Chondrocyte (in vitro differentiated cells): ENCODE measurements at places on chromosomes 1 and 21. TPM values are rescaled to one million over a fixed set of nuclear protein-coding genes. Genes with fewer than 3 reads are reported as not detected.
A peak's percentile ranks its signal among the peaks of the same experiment; 100 is the strongest.

DNA sequence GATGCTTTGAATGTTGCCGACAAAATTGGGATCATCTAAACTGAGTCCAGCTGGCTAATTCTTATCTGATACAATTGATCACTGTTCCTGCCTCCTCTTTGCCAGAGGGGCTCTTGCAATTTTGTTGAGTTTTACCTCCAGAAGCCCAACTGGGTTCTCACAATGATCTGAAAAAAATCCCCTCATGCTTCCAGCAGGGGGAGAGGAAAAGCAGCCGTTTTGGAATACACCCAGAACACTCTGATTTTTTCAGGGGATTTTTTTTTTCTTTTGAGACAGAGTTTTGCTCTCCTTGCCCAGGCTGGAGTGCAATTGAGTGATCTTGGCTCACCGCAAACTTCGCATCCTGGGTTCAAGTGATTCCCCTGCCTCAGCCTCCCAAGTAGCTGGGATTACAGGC is 13.9 kb upstream of the RERE start:
- H3K36me3 ChIP-seq, result no peaks in the 10 kb centered on the region
- H3K27me3 ChIP-seq, result no peaks in the 10 kb centered on the region
- no peak overlapping the region for H3K4me3 ChIP-seq
- peaks cover 3% of the 10 kb centered on the region for H3K4me1 ChIP-seq
- no peak for DNase-seq

GRCh38 chr1:9293533-9294404 is 1.1 kb downstream of the SPSB1 start:
- DNase-seq, result no peak
- peaks cover 24% of the 10 kb centered on the region for H3K36me3 ChIP-seq
- peaks cover 58% of the 10 kb centered on the region for H3K4me1 ChIP-seq
- no peak overlapping the region for H3K27ac ChIP-seq

AIRE gene
- not detected in 3 replicates for total RNA-seq

FCGR3A gene
- total RNA-seq, result not detected in 3 replicates

MXRA8 gene
- total RNA-seq, result 154 to 238 TPM (median 158 TPM) in 3 replicates

CD1B gene
- total RNA-seq, result not detected in 3 replicates

- H3K4me1 ChIP-seq, result peaks cover 56% of the 10 kb centered on the region
- DNase-seq, result no peak
- H3K4me3 ChIP-seq, result no peak overlapping the region
- H3K27ac ChIP-seq, result peak overlapping the region; percentile 55
- H3K27me3 ChIP-seq, result no peaks in the 10 kb centered on the region
- peaks cover 2% of the 10 kb centered on the region for H3K36me3 ChIP-seq
Measured at GRCh38 chr1:17191990-17192242, 13.0 kb upstream of the PADI1 start.

DNA sequence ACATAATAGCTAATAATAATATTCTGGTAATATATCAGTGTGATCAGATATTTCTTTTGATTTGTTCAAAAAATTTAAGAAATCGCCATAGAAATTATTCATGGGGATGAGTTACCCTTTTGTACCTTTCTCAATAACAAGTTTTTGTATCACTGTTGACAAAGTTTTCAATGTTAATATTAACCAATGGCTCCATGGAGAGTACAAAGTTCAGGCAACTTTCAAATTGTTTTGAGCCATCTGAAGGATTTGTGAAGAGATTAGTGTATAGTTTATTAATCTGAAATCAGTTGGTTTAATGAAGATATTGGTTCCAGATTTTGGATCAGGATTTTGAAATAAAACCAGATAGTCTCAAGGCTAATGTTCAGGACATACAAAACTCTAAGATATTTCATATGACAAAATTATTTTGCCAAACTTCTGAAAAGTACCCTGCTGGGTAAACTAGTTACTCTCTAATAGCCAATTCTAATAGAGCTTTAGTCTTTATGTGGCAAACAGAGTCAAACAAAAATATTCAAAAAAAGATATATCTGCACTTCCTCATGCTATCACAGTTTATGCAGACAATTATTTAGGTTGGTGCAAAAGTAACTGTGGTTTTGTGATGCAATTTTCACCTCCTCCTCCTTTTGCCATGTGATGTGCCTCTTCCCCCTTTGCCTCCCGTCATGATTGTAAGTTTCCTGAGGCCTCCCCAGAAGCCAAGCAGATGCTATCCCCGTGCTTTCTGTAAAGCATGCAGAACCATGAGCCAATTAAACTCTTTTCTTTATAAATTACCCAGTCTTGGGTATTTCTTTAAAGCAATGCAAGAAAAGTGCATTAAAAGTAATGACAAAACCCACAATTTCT is 1105.0 kb downstream of the PLA2G4A start:
- H3K27me3 ChIP-seq, result peaks cover 7% of the 10 kb centered on the region
- no peak overlapping the region for H3K4me3 ChIP-seq
- H3K27ac ChIP-seq, result no peak overlapping the region
- DNase-seq, result no peak

- H3K4me1 ChIP-seq, result no peaks in the 10 kb centered on the region
- no peak for DNase-seq
- no peak overlapping the region for H3K27ac ChIP-seq
- no peak overlapping the region for H3K4me3 ChIP-seq
- peaks cover 1% of the 10 kb centered on the region for H3K36me3 ChIP-seq
Measured at GRCh38 chr1:29481031-29481430, 244.7 kb downstream of the PTPRU start.

GRCh38 chr21:45417256-45417950 is 12.4 kb downstream of the COL18A1 start:
- no peaks in the 10 kb centered on the region for H3K27me3 ChIP-seq
- no peak overlapping the region for H3K4me3 ChIP-seq
- H3K36me3 ChIP-seq, result peaks cover 1% of the 10 kb centered on the region
- peak; percentile 87 for DNase-seq
- H3K4me1 ChIP-seq, result peaks cover 53% of the 10 kb centered on the region

- no peak for DNase-seq
- no peak overlapping the region for H3K27ac ChIP-seq
- H3K36me3 ChIP-seq, result peaks cover 3% of the 10 kb centered on the region
- peaks cover 94% of the 10 kb centered on the region for H3K27me3 ChIP-seq
Measured at GRCh38 chr1:220884981-220885918, 6.0 kb downstream of the HLX start.

GRCh38 chr1:7975212-7975865 is 13.8 kb downstream of the PARK7 start:
- H3K4me1 ChIP-seq, result peaks cover 5% of the 10 kb centered on the region
- no peak overlapping the region for H3K4me3 ChIP-seq
- no peaks in the 10 kb centered on the region for H3K27me3 ChIP-seq
- DNase-seq, result no peak
- H3K27ac ChIP-seq, result peak overlapping the region; percentile 76
- H3K36me3 ChIP-seq, result peaks cover 26% of the 10 kb centered on the region

VHLL gene
- not detected in 3 replicates for total RNA-seq

FALEC gene
- total RNA-seq, result 1.2 TPM in 1 of 3 replicates, not detected in the others

BGLAP gene
- 0.82 TPM in 1 of 3 replicates, not detected in the others for total RNA-seq

OR2L2 gene
- total RNA-seq, result 0.07 TPM in 1 of 3 replicates, not detected in the others

DNA sequence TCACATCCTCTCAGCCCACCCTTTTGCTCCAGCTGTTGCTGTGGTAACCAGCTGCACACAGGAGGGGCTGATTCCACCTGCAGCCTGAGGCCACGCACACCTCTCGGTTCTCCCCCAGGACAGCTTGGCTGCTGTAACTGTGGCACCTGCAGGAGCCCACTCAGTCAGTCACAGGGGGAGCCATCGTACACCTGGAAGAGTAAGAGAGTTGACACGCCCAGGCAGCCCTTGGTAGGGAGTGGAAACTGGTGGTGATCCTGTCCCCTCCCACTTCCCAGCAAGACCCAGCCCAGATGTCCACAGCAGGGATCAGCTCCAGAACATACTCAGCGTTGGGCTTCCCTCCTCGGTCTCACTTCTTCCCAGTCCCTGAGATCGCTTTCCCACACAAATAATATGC is 32.2 kb upstream of the BACE2 start:
- H3K4me3 ChIP-seq, result no peak overlapping the region
- no peak for DNase-seq
- peaks cover 6% of the 10 kb centered on the region for H3K4me1 ChIP-seq
- H3K27me3 ChIP-seq, result peaks cover 4% of the 10 kb centered on the region
